ENCODE measurements at places on chromosomes 13 and 19.

GRCh38 chr19:19385896-19386869, 19.3 kb upstream of the GATAD2A start:
- DNase-seq: no peak

DNA sequence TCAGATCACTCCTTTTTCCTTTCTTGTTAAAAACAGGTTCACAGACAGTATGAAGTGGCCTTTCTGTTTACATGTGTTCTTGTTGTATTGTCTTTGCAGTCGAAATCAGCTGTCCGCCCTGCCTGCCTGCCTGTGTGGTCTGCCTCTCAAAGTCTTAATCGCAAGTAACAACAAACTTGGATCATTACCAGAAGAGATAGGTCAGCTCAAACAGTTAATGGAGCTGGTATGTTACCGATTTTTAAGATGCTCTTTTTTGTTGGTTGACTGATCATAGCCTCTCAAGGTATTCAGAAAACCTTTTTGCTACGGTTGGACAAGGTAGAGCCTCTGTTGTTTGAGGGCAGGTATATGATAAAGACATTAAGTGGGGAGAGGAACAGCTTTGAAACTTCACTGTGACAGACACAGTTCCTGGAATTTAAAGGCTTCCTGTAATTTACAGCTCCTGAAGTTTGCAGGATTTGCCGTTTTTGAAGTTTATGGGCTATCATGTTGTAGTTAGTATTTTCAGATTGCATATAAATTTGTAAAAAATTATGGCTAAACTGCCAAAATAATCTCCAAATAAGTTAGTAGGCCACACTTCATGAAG, 116.1 kb downstream of the LRCH1 start:
- DNase-seq: no peak

DNA sequence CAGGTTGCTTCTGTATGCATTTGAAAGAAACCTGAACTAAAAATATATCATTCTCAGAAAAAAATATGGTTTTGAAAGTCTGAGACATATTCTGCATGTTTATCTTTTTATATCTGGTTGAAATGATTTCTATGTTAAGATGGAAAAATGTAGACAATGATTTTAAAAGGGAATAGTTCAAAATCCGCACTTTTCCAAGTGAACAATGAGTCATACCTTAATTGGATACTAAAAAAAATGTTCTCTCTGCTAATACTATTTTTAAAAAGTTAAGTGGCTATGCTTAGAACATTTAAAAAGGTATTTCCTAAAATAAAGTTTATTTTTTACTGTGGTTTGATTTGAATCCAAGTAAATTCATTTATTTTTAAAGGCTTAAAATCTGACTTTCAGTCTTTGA, 801.4 kb downstream of the SLITRK6 start:
- DNase-seq: no peak

GRCh38 chr19:52140032-52140710, 433 bp upstream of the ZNF616 start:
- DNase-seq: no peak

DNA sequence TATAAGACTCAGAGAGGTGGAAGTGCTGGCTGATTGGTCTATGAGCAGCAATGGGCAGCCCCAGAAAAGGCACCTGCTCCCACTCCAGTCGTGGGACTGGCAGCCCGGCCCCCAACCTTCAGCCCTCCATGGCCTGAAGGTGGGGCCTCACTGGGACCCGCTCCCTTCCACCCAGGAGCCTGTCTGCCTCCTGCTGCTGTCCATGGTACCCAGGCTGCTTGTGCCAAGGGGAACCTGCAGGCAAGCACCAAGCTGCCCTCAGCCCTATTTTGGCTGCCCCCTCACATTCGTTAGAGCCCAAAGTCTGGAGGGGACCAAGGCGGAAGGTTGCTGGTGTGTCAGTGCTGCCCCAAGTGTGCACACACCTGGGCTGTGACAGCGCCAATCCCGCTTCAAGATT, 2304.9 kb downstream of the PCDH9 start:
- no peak for DNase-seq

DNA sequence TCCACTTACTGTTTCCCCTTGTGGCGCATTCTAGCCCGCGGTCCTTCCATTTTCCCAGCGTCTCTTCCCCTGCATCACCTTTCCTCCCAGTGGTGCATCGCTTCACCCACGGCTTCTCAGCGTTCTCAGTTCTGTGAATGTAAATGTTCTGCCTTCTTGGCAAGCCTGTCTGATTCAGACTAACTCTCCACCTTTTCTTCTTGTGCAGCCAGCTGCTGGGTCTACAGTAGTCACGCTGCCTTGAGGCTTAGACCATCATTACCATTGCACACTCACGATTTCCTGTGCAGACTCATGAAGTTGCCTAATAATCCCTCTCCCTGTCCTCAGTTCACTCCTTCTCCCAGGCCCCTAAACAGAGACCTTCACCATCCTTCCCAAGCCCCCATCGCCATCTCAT, 75.0 kb downstream of the DHRS12 start:
- no peak for DNase-seq

GRCh38 chr19:52343548-52343947, 7.5 kb downstream of the ZNF610 start:
- peak; percentile 55 for DNase-seq

- no peak for DNase-seq
Observed at GRCh38 chr19:6736169-6736916, 1.0 kb downstream of the GPR108 start.

- peak; percentile 90 for DNase-seq
Observed at GRCh38 chr19:34707661-34708060, 26.4 kb upstream of the ZNF181 start.

- DNase-seq: no peak
Observed at GRCh38 chr13:40082639-40083038, 427.2 kb downstream of the COG6 start.

DNA sequence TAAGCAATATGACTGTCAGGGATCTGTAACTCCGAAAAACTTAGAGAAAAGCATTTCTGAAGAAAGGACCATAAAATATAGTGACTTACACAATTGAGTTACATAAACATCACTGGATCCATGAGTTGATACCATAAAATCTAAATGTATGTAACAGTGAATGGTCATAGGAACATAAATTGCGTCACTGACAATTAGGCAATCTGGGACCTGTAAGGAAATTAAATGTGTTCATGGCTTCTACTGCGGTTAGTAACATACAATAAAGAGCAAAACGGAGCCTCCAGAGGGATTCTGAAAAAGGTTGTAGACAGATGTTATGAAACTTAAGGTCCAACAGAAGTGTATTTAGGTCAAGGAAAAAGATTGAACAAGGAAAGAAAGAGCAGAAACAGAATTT, 27.1 kb downstream of the POU4F1 start:
- DNase-seq: no peak
